ENCODE measurements at places on chromosomes 12 and 14. TPM values are rescaled to one million over a fixed set of nuclear protein-coding genes. Genes with fewer than 3 reads are reported as not detected.

- DNase-seq = no peak
Measured at GRCh38 chr14:95407354-95407753, 87.6 kb upstream of the CLMN start.

DNA sequence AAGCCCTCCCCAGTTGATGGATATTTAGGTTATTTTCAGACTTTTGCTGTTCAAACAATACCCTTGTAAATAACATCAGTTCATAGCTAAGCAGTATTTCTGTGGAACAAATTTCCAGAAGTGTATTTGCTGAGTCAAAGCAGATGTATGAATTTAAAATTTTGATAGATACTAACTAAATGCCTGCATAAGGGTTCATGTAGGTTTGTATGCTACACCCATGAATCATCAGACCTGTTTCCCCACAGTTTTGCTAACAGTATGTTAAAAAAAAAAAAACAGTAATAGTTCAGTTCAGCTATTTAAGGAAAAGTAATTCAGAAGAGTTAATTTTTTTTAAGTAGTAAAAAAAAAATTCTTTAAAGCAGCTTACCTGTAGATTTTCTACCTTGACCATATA is 236.1 kb upstream of the DIO2 start:
- DNase-seq = no peak

DNA sequence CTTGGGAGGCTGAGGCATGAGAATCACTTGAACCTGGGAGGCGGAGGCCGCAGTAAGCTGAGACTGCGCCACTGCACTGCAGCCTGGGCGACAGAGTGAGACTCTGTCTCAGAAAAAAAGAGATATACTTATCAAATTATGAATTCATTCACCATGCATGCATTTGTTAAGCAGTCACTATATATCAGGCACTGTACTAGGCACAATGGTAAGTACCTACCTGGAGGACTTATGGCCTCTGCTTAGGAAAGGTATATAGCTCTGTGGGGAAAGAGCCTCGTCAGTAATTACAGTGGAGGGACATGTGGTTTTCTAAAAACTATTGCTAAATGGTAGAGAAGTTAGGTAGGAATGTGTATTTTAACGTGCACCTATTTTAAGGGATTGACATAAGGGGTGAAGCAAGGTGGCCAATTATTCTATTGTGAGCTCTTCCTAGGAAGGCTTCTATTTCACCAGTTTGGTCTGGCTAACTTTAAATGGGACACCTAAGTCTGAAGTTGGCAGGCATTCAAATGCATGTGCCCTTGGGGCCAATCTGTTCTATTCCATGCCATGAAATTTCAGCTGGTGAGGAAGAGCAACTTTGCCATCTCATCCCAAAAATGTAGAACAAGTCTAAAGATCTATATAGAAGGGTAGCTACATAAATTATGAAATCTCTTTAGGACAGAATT is 15.0 kb downstream of the TCP11L2 start:
- no peak for DNase-seq

DNA sequence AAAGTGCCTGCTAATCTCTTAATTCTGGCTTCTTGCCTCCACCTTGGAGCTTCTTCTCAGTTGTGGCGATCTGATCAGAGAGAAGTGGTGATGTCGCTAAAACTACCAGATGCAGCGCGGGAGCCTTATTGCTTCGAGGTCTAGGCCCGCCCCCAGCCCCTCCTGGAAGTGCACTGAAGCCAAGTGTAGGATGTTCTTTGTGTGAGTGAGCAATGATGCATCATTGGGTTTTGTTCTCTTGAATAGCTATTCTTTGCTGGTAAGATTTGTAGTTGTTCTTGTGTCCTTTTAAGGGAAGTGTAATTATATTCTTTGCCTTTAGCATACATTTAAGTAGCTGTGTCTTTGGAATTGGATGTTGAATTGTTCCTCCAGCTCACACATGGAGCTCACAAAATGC is 35.8 kb downstream of the MTHFD1 start:
- no peak for DNase-seq

DNA sequence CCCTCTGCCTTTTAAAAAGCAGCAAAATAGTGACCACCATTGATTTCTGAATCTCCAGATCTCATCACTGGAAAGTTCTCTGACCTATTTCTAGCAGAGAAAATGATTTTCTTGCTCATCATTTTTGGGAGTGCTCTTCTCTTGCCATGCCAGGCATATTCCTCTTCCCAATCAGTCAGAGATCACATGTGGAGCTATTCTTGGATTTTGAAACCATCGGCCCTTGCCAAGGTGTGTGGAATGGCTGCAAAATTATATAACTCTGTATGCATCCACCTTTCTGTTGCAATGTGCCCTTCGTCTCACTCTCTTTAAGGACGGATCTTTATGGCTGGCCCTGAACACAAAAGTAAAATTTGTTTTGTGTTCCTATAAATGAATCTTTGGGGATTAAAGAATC is 25.5 kb upstream of the LDHB start:
- no peak for DNase-seq

- no peak for DNase-seq
Measured at GRCh38 chr12:26715232-26715631, 117.8 kb downstream of the ITPR2 start.

GRCh38 chr14:83007641-83008225 is 1474.1 kb upstream of the SEL1L start:
- DNase-seq = no peak

DNA sequence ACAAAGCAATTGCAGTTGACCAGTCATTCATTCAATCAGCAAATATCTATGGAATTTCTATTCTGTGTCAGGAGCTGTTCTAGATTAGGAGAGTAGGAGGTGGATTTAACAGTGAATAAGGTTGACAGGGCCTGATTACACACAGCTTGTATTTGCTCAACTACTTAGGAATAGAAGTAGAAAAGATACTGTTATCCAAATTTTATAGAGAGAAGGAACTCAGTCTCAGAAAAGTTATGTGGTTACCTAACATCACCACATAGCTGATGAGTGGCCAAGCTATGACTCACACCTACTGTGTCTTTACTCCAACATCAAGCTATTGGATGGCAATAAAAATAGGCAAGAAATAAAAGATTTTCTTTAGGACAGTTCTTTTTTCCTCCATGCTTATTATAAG is 374.8 kb downstream of the RMST start:
- no peak for DNase-seq

DNA sequence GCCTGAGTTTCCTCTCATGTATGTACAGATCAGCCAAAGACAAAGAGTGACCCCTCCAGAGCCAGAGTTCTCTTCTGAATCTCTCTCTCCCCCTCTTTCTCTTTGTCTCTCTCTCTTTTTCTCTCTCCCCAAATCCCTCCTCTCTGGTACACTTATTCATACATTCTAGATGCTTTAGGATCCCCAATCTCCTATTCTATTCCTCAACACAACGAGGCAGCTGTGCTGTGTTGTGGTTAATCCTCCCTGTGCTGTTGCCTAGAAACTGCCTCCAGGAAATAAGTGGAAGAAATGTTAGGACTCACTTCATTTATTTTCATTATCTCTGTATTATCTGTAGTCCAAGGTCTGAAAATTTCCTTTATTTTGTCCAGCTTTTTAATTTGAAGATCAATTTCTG is 350.5 kb upstream of the OR4E1 start:
- DNase-seq = no peak

DNA sequence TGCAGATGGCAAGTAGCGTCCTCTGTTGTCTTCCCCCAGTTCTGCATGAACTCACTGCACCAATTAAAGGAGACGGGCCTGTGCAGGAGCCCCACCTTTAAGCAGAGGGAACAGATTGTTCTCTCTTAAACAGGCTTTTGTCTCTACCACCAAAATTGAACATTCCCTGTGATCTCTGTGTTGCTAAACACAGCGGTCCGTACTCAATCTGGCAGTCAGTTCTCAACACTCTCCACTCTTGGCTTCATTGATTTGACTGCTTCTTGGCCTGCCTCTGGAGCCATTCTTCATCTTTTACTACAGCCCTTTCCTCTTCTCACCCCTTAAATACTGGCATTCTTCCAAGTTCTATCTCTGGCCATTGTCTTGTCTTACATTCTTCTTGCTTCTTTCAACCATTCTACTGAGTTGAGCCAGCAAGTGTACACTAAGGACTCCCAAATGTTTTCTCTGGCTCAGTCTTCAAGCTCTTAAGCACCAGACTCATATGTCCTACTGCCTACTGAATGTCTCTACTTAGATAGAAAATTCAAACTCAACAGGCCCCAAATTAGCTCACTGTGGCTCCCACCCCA is 8.0 kb upstream of the NT5DC3 start:
- DNase-seq = no peak

DNA sequence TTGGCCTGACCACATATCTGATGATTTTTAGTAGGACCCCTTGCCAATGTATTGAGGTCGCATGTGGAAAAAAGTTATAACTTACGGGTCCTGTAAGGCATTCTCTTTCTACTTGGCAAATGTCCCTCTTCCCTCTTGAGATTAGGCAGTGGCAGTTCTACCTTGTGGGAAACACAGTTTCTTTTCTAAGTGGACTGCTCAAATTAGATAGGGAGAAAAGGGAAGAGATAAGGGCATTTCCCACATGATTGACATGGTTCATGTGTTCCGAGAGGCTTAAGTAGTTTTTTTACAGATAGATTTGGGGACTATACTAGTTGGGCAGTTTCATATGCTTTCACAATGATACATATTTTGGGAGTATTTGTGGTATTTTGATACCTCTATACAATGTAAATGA is 154.7 kb downstream of the FBXL14 start:
- DNase-seq = no peak

GRCh38 chr12:76250256-76250655 is 98.0 kb downstream of the BBS10 start:
- DNase-seq = no peak

GRCh38 chr12:96570579-96570978 is 81.2 kb downstream of the CFAP54 start:
- DNase-seq = no peak

DNA sequence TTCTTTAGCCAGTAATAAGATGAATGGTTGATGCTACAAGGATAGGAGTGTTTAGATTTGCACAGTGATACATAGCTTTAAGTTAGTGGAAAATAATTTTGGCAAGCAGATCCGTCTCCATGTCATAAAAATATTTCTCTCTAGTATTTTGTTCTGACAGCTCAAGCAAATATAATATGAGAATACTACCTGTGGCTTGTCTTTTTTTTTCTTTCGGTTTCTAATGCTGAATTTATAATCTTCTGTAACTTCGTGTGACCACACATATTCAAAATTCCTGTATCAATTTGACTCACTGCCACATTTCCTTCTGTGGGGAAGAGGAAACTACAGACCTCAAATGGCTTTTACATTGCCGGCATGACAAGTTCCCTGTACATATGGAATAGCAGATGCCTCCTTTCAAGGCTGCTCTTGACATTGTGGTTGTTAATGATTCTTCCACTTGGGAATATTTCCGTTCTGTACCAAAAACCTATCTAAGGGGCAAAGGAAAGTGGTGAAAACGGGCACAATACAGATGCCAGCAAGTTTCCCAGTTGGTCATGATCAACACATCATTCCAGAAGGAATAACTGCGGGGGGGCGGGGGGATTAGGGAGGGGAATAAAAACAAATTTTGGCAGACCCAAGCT is 103.6 kb upstream of the CCDC91 start:
- DNase-seq = no peak

- no peak for DNase-seq
Measured at GRCh38 chr12:132164426-132164825, 20.2 kb downstream of the NOC4L start.

DNA sequence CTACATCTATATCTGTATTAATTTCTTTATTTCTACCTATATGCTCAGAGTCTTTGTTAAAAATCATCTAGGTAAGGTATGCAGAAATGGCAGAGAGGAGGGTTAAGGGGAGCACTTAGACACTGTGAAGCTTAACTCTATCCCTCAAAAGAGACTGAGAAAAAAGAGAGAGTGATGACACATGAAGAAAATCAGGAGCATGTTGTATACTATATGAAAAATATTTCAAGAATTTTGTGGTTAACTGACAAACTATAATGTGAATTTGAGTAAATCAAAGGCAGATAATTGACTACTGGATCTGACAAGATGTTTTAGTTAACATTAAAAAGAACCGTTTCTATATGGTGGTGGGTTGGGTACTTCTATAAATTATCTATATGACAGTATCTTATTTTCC is 1814.2 kb upstream of the SEL1L start:
- DNase-seq = no peak

DNA sequence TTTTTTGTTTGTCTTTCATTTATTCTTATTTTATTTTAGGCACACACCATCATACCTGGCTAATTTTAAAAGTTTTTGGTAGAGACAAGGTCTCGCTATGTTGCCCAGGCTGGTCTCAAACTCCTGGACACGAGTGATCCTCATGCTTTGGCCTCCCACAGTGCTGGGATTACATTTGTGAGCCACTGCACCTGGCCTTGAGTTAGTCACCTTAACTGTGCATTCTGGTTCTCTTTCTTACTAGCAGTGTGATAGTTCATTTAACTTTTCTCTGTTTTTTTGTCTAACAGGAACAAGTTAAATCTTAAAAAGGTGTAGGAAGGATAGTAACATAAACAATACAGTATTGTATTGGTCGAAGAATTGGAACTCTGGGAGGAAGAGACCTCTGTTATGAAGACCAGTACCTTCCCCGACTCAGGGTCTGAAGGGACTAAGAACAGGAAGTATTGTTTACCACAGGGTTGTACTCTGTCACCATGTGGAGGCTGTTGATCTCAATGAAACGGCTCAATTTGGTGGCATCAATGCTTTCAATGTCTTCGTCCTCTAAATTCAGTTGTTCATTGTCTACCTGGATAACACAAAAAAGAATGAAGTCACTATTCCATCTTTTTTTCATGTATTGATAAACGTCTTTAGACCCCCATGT is 17.7 kb downstream of the ERP27 start:
- DNase-seq = no peak

GRCh38 chr12:97561619-97562290 is 99.2 kb downstream of the RMST start:
- no peak for DNase-seq

Gene PKP2
- 18.2 TPM for total RNA-seq

Gene TMEM132D
- total RNA-seq = 6.1 TPM

Gene PSMD9
- total RNA-seq = 39.9 TPM

Gene RNASE2
- not detected for total RNA-seq

Gene ASCL1
- total RNA-seq = 0.20 TPM

Gene FAIM2
- 0.42 TPM for total RNA-seq

Gene SRGAP1
- 3.4 TPM for total RNA-seq

Gene LALBA
- not detected for total RNA-seq

Gene LRP6
- total RNA-seq = 62.4 TPM

Gene SP7
- not detected for total RNA-seq

Gene HOXC13
- 0.11 TPM for total RNA-seq

Gene SMIM41
- total RNA-seq = not detected

Gene LMNTD1
- not detected for total RNA-seq

Measured in H9 (cell line).